ENCODE measurements at places on chromosomes 2 and 18.

DNA sequence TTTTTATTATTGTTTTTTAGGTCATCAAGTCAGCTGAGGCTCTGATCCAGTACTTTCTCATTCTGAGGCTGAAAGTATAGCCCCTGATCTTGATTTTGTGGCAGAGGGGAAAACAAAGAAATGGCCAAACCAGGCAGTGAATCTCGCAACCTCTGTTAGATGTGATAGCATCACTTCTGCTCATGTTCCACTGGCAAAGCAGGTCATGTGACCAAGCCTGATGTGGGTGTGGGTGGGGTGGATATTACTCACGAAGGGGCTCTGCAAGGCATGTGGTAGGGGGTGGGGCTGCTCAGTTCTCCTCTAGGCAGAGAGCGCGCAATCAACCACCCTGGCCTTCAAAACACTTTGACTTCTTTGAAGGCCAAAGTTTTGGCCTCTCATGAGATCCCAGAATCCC lies 254.2 kb downstream of the MYCN start:
- no peak for DNase-seq

DNA sequence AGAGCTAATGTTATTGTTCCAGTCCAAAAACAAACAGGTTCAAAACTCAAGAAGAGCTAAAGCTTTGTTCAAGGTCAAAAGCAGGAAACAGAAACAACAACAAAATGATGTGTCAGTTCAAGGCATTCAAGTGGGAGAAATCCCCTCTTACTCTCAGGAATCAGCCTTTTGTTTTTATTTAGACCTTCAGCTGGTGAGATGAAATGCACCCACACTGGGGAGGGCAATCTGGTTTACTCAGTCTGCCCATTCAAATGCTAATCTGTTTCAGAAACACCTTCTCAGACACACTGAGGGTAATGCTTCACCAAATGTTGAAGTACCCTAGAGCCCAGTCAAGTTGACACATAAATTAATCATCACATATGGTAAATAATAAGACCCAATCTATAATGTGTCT lies 150.6 kb downstream of the TMX3 start:
- no peak for DNase-seq

DNA sequence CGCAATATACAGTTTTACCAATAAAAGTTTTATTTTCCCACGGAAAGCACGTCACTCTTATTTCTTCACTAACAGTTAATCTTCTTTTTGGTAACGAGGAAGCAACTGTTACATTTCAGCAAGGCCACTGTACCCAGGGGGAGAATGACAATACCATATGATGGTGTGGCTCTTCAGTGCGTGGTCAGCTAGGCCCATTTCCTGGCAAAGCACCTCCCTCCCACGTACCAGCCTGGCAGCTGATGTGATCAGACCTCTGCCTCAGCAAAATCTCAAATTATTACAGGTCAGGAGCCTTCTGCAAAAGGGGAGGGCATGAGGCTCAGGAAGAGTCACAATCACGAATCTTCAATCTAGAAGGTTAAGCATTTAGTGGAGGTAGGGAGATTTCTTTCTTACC lies 55.4 kb downstream of the KLF7 start:
- no peak for DNase-seq

- DNase-seq: no peak
Observed at GRCh38 chr18:64650068-64650467, 501.2 kb upstream of the LINC00305 start.

GRCh38 chr2:15043336-15044058 lies 411.0 kb downstream of the LRATD1 start:
- no peak for DNase-seq

DNA sequence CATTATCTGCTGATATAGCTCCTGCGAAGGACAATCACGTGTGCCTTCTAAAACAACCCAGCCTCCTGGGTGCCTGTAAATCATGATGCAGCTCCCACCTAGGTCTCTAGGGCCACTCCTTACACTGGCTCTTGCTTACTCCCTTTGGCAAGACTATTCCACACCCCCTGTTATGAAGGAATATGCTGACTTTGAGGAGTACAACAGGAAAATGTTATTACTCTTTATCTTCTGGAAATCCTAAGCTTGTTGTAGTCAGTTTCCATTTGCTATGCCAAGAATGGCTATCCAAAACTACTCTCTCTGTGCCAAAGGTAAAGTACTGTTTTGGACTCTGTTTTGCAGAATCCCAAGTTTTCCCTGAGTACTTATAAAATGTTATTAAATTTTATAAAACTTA lies 7.7 kb downstream of the SGO2 start:
- no peak for DNase-seq

GRCh38 chr2:235105821-235106359 lies 154.1 kb downstream of the SH3BP4 start:
- no peak for DNase-seq

GRCh38 chr2:67669766-67670165 lies 272.6 kb downstream of the ETAA1 start:
- no peak for DNase-seq

DNA sequence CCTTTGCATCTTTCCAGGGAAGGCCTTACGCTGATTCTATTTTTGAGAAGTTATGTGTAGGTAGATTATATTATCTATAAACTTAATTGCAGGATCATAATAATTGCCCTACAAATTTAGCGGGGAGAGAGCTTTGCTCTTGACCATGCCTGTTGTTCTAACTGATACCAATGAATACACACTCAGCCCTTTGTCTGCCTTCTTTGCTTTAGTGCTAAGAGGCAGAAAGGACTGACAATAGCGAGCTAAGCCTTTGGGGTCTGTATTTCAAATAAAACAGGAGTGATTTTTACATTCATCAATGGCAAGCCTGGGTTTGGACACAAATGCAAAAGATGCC lies 115.3 kb upstream of the STON1 start:
- no peak for DNase-seq

- DNase-seq: no peak
Observed at GRCh38 chr2:95073856-95074662, 47.5 kb downstream of the MRPS5 start.

DNA sequence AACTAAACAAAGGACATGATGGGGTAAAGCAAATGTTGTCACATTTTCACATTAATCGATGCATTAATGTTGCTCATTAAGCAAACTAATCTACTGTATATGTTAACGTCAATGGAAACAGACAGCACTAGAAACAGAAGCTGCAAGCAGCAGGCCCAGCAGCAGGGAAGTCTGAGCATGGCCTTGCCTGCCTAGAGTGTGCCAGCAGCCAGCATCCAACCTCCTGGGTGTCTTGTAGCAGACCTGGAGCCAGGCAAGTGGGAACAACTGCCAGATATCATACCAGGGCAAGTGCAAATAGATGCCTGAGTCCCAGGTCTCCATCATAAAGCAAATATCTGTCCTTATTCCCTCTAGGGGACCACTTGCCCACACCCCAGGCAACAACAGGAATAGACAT lies 319.0 kb downstream of the LRRTM1 start:
- no peak for DNase-seq

DNA sequence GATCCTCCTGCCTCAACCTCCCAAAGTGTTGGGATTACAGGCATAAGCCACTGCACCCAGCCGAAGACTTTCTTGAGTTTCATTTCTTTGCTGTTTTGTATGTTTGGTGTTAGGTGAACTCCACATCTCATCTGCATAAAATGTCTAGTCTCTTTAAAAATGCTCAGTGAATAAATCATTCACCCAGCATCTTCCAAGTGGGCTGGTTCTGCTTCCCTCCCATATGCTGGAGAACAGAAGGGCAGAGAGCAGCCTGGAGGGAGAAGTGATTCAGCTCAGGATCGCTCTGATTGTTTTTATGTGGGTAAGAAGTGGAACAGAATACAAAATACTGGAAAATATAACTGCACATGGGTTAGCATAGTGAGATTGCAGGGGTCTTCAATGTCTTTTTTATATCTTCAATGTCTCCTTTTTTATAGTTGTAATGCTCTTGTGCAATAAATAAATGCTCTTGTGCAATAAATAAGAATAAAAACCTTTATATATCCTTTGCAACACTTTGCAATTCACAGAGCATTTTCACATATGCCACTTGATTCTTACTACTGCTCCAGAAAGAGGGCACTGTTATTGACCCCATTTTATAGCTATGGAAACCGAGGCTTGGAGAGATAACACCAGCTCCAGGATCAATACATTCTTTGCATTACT lies 253.0 kb upstream of the NCKAP5 start:
- DNase-seq: peak; percentile 59

- DNase-seq: no peak
Observed at GRCh38 chr2:11750917-11751316, 4.5 kb downstream of the LPIN1 start.

DNA sequence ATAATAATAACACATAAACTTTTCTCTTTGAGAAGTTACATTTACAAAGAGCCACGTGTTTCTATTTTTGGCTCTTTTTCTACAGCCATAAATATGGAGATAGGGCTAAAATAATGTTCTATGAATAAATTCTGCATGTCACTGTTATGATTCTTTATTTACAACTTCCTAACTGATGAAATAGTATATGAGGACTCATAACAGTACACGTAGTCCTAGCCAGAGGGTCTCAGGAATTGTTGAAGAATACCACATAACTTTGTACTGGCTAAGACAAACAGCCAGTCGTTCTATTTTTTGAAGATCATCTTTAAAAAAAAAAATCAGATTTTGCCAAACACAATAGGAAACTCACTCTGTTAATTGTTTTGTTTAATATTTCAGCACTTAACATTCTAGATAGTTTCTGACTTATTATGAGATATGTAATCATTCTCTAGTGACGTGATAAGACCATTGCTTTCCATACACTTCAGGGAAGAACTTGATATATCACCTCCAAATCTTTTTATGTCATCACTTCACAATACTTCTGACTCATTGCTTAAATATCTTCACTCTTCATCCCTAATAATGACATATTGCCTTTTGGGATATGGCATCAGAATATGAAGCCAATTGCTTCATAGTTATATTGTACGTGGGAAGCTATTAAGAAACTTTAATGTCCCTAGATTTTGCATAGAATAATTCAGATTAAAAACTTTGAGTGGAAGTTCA lies 256.1 kb downstream of the XIRP2 start:
- DNase-seq: no peak

DNA sequence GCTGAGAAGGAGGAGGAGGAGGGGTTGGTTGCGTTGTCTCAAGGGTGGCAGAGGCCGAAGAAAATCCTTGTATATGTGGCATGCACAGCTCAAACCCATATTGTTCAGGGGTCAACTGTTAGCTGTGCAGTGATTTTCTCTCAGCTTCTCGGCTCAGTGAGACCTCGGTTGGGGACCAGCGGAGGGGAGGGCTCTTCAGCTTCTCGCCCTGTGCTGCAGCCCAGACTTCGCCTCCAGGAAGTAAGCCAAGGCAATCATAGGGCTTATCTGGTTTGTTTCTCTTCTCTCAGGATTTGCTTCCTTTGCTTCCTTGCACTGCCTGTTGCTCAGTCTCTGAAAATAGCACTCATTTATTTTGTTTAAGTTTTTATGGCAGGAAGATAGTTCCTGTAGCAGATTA lies 85.5 kb downstream of the SOWAHC start:
- no peak for DNase-seq

DNA sequence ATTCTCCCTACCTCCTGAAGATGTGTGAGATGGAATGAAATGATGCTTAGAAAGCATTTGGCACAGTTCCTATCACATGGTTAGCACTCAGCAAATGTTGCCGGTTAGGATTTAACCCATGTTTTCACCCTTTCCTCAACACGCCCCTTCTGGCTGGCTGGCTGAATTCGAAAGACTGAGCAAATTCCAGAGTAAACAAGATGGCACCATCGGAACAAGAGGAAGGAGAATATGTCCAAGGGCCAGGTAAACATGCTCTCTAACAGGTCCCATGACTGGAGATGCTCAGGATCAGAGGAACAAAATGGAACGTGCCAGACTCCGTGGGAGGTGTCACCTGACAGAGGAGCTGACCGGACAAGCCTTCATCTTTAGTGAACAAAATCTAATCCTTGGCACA lies 145.6 kb downstream of the ANKRD44 start:
- no peak for DNase-seq

GRCh38 chr2:170354855-170355780 lies 177.2 kb downstream of the MYO3B start:
- DNase-seq: no peak

GRCh38 chr2:85668857-85669142 lies 801 bp upstream of the SFTPB start:
- DNase-seq: no peak

DNA sequence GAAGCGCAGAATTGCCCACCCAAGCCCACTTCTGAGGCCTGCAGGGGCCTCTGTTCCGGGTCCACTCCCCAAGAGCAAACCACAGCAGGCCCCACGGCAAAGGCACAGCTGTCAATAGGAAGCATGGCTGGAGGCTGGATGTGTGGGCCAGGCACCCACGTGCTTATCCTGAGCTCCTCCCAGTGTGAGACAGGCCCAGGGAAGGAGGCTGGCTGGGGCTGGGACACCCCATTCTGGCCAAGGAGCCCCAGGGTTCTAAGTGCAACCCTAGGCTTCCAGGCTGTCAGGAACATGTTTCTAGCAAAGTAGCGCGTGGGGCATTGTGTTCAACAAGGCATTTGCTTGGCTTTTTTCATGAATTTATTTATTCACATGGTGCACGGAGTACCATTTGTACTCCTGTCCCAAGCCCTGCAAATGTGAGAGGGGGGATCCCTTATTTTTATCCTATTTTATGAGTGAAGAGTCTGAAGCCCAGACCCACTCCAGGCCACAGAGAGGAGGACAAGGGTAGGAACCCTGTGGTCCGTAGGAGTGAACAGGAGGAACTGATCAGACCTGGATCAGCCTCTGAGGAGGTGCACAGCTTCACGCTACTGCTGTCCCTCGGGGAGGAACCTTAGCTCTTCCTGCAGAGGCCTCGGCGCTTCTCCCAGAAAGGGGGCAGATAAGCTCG lies 6.1 kb upstream of the RAB17 start:
- no peak for DNase-seq

DNA sequence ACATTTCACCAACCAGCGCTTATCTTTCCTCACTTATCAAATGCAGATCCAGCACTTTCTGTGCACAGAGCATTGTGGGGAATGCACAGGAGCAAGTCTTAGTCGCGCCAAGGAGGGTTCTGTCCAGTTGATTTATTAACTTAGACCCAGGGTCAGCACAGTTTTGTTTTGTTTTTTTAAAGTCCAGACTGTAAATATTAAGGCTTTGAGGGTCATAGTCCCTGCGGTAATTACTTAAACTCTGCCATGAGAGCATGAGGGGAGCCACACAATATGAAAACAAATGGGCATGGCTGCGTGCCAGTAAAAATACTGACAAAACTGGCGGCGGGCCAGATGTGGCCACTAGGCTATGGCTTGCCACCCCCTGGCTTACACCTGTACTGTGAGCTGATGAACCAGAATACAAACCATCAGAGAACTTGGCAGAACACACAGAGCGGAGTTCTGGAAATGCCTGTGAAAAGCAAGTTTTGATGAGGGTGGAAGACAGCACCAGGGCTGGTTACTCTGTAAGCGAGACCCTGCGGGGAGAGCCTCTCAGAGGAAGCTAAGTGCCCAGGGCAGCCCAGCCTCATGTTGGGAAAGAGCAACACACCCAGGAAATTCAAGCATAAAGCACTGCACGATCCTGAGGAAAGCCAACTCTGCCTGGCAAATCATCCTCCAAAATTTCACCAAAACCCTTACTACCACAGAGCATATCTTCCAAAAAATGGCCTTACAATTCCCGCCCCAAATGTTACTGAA lies 43.6 kb downstream of the L3MBTL4 start:
- no peak for DNase-seq

- no peak for DNase-seq
Observed at GRCh38 chr2:20173064-20173463, 51.9 kb downstream of the SDC1 start.

All from AG20443 (cell line).